ENCODE measurements at places on chromosomes 11 and 22.

- no peak for DNase-seq
These were observed 4.4 kb upstream of the MEN1 start for GRCh38 chr11:64814712-64815187.

DNA sequence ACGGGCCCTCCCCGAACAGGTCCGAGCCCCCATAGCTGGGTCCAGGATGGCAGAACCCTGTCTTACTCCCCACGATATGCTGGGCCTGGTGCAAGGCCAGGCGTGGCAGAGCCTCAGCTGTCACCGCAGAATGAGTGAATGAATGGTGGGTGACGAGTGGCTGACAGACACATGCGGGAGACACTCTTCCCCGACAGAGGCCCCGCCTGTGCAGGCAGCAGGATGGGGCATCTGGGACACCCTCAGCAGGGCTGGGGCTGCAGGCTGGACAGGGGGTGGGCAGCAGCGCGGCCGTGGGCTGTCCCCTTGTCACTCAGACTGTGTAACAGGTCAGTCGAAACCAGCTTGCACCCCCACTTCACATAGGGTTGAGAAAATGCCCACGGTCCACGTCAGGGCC is 18.0 kb downstream of the WNT7B start:
- DNase-seq: no peak

DNA sequence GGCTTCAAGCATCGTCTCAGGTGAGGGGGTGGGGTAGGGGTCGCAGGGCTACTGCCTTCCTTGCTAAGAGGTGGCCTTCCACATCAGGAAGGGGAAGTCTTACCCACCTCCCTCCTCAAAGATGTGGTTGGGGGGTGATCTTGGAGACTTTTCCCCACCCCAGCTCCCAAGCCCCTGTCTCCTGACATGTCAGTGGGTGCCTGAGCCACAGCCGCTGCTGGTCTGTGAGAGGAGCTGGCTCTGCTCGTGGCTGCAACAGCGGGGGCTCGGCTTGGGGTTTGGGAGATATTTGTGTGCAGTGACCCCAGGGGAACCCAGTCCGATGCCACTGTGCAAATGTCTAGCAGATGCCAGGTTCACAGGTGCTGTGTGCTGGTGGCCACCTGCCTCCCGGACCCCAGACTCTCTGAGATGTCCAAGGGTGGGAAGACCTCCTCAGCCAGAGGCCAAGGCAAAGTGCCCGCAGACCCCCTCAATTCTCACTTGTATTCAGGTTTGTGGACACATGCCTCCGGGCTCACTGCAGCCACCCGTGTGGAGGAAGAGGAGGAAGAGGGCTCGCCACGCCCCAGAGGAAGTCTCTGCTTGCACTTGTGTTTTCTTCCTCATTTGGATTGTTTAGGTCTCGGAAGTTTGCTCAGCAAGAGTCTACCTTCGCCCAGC is 1.9 kb downstream of the KCNQ1 start:
- DNase-seq: no peak

- DNase-seq: no peak
These were observed 15.2 kb upstream of the MS4A15 start for GRCh38 chr11:60741421-60741820.

DNA sequence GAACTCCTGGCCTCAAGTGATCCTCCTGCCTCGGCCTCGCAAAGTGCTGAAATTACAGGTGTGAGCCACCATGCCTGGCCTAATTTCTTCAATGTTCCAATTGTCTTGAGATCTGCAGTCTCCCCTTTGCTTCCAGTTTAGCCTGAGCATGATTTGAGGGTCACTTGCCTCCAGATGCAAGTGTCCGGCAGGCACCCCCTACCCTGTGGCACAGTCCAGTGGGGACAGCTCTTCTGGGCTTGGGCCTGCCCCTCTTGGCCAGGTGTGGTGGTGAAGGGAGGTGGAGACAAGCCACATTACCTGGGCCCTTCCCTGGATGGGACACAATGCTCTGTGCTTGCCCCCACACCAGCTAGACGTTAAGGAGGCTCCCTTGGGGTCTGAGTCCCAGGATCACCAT is 21.3 kb upstream of the CACNG2 start:
- no peak for DNase-seq

GRCh38 chr11:60864856-60865513 is 2.4 kb upstream of the ZP1 start:
- no peak for DNase-seq

DNA sequence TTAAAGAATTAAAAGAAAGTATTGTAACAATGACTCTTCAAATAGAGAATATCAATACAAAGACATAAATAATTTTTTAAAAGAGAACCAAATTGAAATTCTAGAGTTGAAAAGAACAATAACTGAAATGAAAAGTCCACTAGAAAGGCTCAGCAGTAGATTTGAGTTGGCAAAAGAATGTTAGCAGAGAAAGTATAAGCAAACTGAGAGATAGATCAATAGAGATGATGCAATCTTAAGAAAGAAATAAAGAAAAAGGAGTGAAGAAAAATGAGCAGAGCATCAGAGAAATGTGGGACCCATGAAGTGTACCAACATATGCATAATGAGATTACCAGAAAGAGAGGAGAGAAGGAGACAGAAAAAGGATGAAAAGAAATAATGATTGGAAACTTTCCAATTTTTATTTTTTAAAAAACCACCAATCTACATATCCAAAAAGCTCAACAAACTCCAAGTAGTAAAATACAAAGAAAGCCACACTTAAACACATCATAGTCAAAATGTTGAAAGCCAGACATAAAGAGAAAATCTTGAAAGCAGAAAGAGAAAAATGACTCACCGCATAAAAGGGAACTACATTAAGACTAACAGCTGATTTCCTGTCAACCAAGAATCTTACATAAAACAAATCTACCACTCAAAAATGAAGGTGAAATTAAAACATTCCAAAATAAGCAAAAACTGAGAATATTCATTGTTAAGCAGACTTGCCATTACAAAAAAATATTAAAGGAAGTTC is 20.9 kb downstream of the NCF4 start:
- no peak for DNase-seq

GRCh38 chr11:117725048-117725734 is 71.8 kb downstream of the DSCAML1 start:
- DNase-seq: no peak

DNA sequence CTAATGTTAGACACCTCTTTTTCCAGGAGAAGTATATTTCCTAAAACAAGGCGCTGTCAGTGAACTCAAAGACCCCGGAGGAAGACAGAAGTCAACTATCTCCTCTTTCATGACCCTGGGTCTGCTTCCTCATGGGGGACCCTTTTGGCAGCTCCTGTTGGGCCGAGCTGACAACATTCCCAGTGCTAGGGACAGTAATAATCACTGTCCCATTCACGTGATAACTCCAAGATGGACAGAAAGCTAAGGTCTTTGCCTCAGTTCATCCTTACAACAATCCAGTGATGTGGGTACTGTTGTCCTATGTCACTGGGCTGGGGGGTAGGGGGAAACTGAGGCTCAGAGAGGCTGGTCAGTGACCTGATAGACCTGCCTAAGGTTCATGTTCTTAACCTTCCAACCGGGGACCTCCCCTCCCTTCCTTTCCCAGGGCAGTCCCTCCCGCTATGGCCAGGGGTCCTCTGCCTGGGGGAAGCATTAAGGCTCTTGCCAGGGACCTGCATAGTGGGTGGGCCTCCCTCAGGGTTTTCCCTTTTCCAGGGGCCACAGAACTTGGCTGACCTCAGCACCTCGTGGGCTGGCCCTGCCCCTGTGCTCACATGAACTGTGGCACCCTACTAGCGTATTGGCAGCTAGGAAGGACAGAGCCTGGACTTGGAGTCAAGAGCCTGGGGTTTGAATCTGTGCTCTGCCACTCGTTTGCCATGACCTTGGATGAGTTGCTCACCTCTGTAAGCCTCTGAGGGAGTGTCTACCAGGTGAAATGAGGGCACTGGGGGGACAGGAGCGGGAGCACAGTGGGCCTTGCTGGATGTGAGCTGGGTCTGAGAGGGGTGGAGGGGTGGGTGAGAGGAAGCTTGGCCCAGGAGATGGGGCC is 53.6 kb downstream of the LRRC32 start:
- DNase-seq: no peak

DNA sequence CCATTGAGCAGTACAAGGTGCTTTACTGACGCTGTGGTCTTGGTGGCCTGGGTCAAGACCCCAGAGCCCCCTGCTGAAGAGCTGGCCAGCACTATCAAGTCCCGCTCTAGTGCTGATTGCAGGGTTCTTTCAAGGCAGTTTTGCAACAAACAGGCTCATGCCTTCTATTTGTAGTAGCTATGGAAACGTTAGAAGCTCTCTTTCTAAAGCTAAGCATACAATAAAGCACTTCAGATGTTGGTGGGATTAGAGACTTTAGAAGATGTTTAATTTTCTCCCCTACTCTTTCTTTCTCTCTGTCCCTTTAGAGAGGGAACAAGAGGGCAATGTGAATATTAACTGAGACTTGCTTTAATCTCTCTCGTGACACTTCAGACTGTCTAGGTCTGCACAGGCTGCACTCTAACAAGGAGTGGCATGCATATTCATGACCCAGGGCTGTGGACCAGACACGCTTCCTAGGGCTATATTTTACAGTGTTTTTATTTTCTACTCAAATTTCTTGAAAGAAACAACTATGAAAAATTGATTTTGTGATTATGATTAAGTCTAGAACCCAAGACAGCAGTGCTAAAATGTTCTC is 138.6 kb downstream of the WNT7B start:
- DNase-seq: no peak

- DNase-seq: no peak
These were observed 56.0 kb upstream of the PARVA start for GRCh38 chr11:12321217-12321937.

DNA sequence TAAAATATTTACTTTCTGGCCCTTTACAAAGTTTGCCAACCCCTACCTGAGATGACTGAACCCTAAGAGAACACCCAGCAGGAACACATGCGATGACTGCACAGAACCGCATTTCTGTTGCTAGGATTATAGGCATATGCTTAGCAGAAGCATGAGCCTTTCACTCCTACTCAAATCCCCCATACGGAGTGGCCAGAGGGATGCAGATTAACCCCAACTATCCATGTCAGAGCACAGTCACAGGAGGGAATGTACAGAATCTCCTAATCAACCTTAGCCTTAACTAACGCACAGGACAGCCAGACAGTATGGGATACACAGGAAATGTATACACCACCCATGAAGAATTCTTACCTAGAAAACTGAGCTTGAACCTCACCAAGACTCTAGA is 6.2 kb downstream of the HPS4 start:
- no peak for DNase-seq

GRCh38 chr22:27274770-27275449 is 526.6 kb downstream of the MN1 start:
- DNase-seq: no peak

- no peak for DNase-seq
These were observed 5.5 kb downstream of the HRAS start for GRCh38 chr11:529728-530411.

GRCh38 chr11:79441461-79441875 is 638 bp upstream of the TENM4 start:
- no peak for DNase-seq

DNA sequence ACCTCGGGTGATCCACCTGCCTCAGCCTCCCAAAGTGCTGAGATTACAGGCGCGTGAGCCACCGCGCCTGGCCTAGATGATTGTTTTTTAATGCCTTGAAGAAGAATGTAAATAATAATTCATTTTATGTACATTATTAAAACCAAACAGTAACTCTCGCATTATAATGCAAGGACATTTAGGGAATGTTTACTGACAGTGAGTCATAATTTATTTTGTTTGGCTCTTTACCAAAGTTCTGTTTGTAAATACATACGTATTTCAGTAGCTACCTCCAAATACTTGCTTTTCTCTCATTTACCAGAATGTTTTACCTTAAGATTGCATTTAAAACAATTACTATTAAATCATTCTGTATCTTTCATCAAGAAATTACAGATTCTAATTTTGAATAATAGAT is 3.0 kb downstream of the RAB39A start:
- no peak for DNase-seq

GRCh38 chr11:36333897-36334296 is 37.8 kb downstream of the PRR5L start:
- no peak for DNase-seq

GRCh38 chr11:33151399-33151798 is 9.9 kb downstream of the CSTF3 start:
- DNase-seq: no peak

GRCh38 chr11:128201801-128202200 is 385.6 kb downstream of the ETS1 start:
- DNase-seq: no peak

DNA sequence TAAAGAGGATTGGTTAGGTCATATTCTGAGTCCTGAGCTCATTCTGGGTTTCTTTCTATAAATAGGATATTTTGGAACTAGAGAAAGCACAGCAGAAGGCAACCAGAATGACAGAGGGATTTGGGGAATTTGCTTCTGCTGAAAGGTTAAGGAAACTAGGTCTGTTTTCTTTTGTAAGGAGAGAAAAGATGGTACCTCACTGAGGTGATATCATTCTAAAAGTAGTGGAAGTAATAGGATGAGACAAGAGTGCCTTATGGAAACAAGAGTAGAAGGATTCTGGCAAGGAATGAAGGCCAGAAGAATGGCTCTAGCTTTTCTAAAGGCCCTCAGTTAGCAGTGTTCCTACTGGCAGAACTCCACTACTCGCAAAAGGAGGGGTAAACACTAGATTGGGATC is 26.7 kb upstream of the BDNF start:
- DNase-seq: no peak

DNA sequence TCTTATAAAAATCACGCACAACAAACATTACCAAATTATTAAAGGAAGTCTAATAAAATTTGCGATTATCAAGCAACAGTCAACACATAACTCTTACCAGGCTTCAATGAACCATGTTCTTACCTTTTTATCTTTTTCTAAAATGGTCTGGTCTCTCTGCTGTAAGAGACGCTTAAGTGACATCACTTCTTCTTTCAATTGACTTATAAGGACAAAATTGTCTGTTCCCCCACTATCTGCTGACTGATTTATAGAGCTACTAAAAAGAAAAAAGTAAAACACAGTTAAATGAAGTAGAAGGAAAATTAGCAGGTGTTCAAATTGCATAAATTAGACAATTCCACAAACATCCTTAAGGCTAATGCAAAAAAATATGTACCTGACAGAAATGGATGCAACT is 10.9 kb downstream of the FAM76B start:
- no peak for DNase-seq

- no peak for DNase-seq
These were observed 538.1 kb upstream of the API5 start for GRCh38 chr11:42773729-42774128.

GRCh38 chr11:124090996-124091395 is 24.3 kb upstream of the VWA5A start:
- no peak for DNase-seq

- no peak for DNase-seq
These were observed 7.2 kb downstream of the RPL27A start for GRCh38 chr11:8689726-8690255.

GRCh38 chr11:68498321-68498720 is 37.8 kb downstream of the PPP6R3 start:
- DNase-seq: no peak

- DNase-seq: no peak
These were observed 19.5 kb downstream of the TXN2 start for GRCh38 chr22:36461665-36462649.

All from activated CD8-positive, alpha-beta memory T cell treated with anti-CD3 and anti-CD28 coated beads for 1 hour (primary cell).